ENCODE measurements at places on chromosomes 2 and 18.

DNA sequence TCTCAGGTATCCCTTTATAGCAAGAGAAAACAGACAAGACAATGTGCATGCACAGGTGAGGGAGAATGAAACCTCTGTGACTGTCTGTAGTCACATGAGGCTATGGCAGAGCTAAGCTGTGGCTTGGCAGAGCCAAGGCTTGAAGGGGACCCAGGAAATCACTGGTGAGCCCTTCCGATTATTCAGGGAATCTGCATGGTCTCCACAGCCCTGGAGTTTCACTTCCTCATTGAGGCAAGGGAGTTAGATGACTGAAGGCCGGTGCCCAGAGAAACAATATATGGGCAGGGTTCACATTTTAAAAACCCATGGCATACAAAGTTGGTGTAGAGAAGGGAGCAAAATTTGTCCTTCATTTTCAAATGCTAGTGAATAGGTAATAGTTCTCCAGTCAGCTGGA is 144.4 kb upstream of the REV1 start:
- DNase-seq, result no peak

DNA sequence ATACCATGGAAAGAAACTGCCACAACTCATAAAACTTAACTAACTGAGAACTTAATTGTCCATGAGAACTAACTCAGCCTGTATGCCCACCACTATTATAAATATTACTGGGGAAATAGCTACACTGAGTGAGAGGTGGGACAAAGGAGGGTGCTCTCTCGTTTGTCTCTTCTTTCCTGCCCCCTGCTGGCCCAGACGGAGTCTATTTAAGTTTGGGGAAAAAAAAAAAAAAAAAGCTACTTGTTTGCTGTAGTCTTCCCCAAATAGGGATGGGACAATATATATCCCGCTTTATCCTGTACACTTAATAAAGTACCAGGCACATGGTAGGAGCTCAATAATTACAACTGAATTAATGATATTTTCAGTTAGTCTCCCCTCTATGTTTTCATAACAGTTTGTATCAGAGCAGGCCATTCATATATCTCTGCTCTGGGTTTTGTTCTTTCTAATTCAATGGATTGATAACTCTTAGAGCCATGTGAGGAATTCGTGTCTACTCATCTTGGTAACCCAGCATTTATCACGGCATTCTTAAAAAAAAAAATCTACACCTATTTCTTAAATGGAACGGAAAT is 647.6 kb upstream of the PKDCC start:
- DNase-seq, result no peak

- DNase-seq, result no peak
These were observed 11.7 kb downstream of the KCTD1 start for GRCh38 chr18:26536664-26537063.

- DNase-seq, result no peak
These were observed at the start of gene M1AP for GRCh38 chr2:74648009-74648443. Gene M1AP, minus strand, starts transcription at chr2:74648330. Its CDS starts 8,055 bp downstream, at chr2:74640275.

- no peak for DNase-seq
These were observed 564 bp downstream of the DPYSL5 start for GRCh38 chr2:26848336-26849055.

GRCh38 chr18:74949611-74950010 is 259.3 kb downstream of the PTGR3 start:
- DNase-seq, result no peak

- DNase-seq, result no peak
These were observed 24.7 kb upstream of the NMUR1 start for GRCh38 chr2:231554748-231555545.

DNA sequence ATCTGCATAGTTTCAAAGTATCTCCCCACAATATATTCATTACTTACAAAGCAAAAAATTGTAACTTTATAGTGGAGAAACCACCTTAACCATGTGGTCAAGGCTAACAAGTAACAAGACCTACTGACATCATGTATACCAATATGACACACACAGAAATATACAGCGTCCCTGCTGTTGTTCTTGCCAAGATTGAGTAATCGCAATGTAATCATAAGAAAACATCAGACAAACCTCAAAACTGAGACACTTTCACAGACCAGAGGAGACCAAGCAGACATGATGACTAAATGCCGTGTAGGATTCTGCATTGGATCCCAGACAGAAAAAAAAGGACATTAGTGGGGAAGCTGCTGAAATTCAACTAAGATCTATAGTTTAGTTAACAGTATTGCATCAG is 123.0 kb downstream of the ACAA2 start:
- no peak for DNase-seq

DNA sequence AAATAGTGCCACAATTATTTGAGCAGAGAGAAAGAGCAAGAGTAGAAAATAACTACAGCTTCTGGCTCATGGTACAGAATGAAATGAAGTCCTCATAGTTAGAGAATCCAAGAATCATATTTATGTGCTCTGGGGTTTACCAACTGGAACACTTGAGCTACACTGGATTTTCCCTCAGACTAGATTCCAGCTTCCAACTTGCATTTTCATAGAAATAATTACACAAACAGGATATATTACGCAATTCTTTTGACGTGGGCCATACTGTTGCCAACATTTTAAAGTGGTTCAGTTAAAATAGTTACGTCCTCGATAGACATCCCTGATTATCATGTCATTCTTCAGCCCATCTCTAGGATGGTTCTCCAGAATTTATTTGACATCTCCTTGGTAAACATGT is 129.2 kb downstream of the ETAA1 start:
- DNase-seq, result no peak

DNA sequence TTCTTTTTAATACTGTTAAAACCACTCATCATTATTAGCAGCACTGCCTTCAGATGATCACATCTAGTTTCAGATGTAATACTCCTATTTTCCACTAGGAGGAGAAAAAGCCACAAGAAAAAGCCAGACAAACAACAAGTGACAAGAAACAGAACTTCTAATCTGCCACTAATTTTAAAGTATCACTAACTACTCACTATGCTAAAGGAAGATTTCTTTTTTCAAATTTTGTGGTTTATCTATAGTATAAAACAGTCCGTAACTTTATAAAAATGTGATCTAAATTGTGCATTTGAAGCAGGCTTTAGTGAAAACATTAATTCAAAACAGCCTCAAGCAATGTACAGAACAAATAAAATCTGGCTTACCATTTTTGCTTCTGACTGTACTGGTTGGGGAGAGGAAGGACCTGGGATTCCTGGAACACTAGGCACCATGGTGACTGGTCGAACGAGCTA is 56.8 kb downstream of the ATF2 start:
- no peak for DNase-seq

DNA sequence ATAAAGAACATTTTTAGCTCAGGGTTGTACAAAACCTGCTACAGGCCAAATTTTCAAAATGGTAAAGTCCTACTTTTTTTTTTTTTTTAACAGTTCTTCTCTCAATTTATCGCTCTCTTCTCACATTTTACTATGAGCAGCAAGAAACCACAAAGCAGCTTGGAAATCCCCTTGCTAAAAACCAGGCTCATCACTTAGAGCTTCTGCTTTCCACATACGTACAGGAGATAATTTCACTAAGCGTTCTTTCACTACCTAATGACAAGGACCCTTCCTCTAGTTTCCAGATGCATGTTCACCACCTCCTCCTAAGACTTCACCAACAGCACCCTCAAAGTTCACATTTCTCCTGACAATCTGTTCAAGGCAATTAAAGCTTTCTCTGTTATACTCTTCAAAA is 294.9 kb upstream of the CYRIA start:
- DNase-seq, result no peak

DNA sequence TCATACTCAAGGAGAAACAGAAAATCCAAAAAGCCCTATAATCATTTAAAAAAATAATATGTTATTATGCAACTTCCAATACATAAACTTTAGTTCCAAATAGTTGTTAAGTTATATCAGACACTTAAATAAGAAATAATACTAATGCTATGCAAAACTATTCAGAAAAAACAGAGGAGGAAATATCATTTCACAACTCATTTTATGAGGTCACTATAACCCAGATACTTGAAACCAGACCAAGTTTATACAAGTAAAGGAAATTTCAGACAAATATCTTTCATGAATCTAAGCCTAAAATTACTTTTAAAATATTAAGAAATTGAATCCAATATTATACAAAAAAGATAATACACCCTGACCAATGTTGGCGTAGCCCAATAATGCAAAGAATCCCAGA is 260.8 kb downstream of the CD226 start:
- DNase-seq, result no peak

DNA sequence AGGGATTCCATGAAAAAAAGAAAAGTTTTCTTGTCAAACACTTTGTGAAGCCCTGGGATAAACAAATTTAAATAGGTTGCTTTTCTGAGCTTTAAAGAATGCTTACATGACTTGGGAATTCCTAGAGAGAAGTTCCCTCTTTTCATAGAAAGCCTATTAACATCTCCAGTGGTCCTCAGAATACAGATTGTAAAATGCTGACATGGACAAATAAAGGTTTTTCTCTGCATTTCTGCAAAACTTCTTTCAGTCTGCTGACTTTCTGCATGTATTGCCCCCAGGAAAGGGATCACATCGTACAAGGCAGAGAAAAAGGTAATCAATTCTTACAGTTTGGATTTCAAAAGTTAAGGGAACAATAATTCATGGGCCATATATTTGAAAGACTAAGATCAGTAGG is 20.6 kb downstream of the ZNF385B start:
- no peak for DNase-seq

DNA sequence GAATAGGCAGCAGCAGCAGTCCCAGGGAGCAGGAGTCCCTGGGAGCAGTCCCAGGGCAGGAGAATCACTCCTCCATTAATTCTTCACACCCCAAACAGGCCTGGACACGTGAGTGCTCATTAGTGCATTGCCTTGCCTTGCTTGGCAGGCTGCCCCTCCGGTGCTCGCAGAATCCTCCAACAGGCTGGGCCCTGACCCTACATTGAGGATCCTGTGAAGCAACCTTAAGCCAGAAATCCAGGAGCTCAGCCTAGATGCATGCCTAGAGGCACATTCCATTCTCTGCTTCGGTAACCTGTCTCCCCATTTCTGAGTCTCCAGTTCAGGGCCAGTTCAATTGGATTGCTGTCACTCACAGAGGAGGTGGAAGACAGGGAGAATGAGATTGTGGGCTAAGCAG is 97.4 kb upstream of the LRATD1 start:
- DNase-seq, result no peak

GRCh38 chr2:160308476-160308875 is 108.4 kb upstream of the ITGB6 start:
- DNase-seq, result no peak

- no peak for DNase-seq
These were observed 4.5 kb downstream of the NRXN1 start for GRCh38 chr2:51027442-51027841.

- no peak for DNase-seq
These were observed 351.4 kb upstream of the CDH20 start for GRCh38 chr18:60981682-60982328.

DNA sequence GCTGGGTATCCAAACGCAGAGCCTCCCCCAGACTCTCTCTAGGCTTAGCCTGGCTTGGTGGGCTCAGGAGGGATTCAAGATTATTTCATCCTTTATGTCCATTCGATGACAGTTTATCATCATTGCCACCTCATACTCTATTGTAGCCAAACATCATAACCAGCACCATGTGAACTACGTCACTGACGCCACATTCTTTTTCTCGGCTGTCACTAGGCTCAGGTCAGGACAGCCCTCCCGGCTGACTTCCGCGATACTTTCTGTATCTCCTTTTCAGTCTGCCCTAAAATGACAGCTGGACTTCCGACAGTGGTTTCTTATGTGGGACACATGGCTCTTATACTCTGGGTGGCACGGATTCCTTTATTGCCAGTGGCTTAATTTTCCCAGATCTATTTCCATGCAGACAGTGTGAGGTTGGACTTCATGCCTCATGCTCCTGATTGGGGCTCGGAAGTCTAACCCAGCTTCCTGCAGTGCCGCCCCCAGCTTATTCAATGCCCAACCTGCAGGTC is 39.8 kb upstream of the SMIM21 start:
- DNase-seq, result no peak

DNA sequence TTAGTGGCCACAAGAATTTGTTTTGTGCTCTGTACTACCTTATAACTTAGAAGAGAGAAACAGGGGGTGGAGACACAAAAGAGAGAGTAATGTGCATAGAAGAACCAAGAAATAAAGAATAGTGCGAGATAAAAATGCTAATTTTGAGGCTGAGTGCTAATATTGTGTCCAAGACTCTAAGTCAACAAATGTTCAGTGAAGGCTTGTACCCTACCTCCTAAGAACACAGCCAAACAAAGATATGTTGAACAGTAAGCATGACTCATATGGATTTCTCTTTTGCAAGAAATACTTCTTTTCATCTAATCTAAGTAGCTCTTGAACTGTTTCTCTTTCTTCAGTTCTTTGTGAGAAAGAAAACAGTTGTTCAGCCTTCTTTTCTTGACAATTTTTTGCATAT is 45.2 kb downstream of the GAREM1 start:
- no peak for DNase-seq

DNA sequence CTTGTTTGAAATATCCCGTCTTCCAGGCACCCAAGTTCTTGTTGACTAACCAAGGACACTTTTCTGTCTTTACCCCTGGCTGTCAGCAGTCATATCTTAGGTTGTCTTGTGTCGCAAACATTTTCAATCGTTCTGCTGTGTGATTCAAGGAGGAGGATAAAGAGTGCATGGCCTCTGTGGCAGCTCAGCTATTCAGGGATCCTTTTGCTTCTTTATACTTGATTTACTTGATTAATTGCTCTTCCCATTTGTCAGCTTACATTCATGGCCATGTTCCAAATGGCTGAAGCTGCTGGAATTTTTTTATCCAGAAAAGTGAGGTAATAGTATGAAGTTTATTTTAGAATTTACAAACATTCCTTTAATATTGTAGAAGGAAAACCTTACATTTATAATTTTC is 97.3 kb upstream of the FZD5 start:
- no peak for DNase-seq

DNA sequence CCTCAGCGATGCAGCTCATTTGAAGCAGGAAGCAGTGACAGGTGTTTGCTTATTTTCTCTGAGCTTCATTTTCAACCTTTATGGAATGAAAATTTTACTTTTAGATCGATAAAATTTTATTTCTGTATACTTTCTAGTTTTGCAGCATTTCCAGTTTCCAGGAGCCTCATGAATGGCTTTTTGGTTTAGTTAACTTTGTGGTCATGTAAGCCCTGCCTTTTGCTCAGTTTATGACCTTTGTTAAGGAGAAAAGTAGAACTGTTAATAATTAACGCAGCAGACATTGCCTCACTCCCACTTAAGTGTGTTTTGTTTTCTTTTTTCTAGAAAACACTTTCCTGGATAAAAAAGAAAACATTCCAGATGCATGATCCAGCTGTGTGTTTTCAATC is 4.4 kb upstream of the FARP2 start:
- no peak for DNase-seq
